ENCODE measurements at places on chromosomes 7 and 10.
A peak's percentile ranks its signal among the peaks of the same experiment; 100 is the strongest.

- DNase-seq: no peak
Observed at GRCh38 chr7:54546986-54547314, 4.8 kb downstream of the VSTM2A start.

- no peak for DNase-seq
Observed at GRCh38 chr10:62652114-62652513, 152.4 kb upstream of the ADO start.

DNA sequence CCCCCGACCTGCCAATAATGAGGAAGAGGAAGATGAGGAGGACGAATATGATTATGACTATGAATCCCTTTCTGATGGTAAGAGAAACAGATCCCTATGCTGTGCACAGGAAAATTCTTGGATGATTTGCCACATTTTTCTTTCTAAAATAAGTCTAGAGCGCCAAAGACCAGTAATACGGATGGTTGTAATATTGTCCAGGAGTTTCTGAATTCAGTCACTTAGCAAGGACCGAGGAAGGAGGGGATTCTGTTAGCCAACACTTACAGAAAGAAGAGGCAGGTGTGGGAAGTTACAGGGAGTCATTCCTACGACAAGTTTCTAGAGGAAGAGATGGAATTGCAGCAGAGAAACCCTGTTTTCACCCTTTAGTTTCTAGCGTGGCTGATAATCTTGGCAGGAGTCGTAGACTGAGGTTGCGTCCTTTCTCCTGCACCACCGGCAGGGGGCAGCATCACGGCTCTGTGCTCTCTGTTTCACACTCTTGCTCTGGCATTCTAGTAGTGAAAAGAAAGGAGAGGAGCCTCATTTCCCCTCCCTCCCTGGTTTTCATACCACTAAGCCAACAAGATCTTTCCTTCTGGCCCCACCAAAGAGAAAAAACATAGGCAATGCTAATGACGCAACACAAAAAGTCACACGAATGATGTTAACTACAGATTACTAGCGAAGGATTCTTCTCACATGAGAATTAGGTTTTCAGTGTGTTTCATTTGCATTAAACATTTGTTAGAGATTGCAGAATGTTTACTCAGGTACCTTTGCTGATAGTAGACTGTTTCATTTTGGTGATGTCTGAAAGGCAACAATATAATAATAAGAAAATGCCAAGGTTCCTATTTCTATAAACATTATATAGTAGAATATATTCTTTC, 82.7 kb downstream of the NOC3L start:
- peak; percentile 20 for DNase-seq

DNA sequence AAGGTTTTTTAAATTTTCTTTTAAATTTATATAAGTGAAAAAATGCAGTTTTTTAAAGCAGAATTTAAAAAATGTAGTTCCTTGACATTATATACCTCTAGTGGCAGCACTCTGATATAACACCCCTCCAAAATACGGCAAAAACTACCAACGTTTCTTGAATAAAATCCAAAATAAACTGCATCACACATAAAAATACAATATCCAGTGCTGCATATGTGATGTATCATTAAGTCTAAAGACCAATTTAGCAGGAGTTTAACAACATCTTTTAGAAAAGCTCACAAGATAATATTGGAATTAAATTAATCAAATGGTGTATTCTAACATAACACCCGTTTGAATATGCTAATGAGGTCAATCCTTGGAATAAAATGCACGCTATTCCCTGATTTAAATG, 1.4 kb downstream of the TCERG1L start:
- DNase-seq: no peak

DNA sequence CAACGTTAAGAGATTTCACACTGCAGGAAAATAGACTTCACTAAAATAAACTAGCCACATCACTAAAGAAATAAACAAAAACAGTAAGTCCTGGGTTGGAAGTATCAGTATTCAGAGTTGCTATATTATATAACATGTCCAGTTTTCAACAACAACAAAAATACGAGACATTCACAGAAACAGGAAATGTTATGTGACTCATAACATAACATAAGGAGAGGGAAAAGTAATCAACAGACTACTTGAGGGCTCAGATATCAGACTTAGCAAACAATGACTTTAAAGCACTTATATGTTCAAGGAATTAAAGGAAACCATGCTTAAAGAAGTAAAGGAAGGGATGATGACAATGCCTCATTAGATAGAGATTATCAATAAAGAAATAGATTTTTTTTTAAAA, 73.5 kb upstream of the MKLN1 start:
- DNase-seq: no peak

DNA sequence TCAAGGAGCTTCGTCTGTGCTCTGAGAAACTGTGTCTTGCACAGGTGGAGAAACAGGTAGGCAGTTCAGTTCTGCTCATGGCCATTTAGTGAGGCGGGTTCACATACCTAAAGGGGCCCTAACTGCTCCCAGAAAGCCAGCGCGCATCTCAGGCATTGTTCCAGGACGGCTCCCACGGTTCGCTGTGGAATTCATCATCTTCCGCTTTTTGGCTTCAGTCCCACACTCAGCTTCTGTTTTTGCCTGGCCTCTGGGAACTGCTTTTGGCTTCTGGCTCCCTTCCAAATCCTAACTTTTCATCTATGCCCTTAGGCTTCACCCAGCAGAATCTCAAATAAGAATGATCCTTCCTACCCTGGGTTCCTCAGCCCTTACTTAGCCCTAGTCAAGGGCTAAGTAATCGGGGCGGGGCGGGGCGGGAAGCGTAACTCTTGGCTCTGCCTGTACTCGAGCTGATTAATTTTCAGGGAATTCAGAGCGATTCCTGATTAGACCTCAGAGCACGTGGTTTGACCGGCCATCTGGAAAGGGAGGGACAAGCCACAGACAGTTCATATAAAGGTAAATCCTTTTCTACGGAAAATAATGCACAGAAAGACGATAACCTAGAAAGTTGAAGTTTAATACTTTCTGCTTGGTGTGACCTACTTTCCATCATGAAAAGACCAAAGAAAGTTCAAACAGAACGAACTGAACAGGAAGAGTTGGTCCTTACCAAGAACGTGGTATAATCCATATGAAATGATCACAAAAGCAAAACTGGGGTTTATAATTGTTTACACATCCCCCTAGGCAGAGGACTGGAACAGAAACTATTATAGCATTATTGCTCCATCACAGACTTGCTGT, 105.7 kb downstream of the ST8SIA6 start:
- peak; percentile 59 for DNase-seq

- DNase-seq: no peak
Observed at GRCh38 chr10:84008878-84009277, 130.4 kb upstream of the GHITM start.

GRCh38 chr10:34612446-34612845, 202.7 kb downstream of the PARD3 start:
- DNase-seq: no peak

Measured in muscle of arm (tissue), 14 donors.